Stimulated activated CD8-positive, alpha-beta memory T cell treated with anti-CD3 and anti-CD28 coated beads, Interleukin-15, amount 100 ng/mL, for 4 hours (primary cell): ENCODE measurements at places on chromosomes 7 and 10.

DNA sequence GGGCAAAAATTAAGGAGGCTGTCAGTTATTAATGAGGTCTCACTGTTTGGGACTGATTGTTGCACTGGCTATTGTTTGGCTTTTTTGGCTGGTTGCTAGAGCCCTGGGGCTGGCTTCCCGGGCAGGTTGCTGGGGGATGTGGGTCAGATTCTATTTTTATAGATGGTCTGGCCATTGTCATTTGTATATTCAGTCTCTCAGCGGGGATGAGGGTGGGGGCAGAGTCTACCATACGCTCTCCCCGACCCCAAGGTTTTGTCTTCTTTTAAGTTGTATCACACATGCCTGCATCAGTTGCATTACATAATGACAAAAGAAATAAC, 84.3 kb upstream of the GRB10 start:
- no peak for DNase-seq

DNA sequence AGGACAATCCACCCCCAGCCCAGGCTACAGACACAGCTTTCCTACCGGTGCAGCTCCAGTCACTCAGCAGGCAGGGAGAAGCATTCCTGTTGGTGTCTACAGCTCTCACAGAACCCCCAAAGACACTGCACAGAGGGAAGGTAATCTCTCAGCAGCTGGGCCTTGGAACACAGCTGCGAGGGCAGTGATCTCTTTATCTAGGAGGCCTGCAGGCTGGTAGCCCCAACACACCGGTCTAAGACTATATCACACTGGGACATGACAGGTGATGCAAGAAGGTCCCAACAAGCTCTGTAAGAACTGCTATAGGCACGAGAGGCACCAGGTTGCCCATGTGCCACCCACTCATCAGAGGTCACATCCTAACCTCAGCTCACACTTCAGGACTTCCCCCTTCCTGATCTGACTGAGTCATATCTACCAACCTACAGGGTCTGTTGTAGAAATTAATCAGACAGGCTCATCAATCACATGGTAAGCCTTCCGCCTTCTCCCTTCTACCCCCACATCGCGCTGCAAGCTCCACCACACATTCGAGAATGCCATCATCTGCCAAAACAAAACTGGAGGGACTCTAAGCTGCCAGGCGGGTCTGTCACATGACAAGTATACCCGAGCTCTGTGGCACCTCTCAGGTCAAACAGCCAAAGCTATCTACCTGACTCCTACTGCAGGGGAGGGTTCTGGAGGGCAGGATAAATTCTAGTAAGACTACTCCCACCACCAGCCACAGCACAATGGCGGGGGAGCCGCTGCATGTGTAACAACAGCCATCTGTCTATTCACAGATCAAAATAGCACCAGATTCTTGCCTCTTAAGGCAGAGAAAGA, 26.1 kb downstream of the FAM53B start:
- DNase-seq: peak; percentile 54

- no peak for DNase-seq
Measured at GRCh38 chr7:34117573-34117972, 212.2 kb downstream of the BMPER start.

GRCh38 chr10:93598157-93598556, 2.9 kb downstream of the RBP4 start:
- DNase-seq: no peak

DNA sequence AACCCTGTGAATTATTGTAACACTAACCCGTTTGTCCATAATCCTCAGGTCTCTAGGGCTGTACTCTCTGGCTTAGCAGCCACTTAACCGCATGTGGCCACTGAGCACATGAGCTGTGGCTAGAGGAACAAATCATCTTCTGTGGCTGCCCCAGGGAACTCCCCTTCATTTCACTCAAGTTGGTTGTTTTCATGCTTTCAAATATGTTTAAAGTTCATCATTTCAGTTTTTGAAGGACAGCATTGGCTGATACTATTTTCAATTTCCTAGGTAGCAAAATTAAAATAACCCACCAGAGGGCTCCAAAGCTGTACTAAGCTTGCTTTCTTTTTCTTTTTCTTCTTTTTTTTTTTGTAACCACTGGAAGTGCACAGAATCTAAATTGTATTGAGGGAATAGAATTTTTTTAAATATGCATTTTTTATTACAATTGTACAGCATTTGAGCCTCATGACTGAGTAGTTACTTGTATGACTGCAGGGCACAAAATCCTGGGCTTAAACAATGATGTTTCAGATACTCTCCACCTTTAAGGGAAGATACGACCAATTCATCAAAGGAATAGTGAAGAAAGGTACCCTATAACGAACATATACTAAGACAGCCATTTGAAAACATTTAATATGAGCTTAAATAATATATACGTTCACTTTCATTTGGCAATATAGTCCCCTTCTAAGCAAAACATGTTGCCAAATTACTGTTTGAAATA, 38.6 kb downstream of the MRC1 start:
- DNase-seq: no peak

DNA sequence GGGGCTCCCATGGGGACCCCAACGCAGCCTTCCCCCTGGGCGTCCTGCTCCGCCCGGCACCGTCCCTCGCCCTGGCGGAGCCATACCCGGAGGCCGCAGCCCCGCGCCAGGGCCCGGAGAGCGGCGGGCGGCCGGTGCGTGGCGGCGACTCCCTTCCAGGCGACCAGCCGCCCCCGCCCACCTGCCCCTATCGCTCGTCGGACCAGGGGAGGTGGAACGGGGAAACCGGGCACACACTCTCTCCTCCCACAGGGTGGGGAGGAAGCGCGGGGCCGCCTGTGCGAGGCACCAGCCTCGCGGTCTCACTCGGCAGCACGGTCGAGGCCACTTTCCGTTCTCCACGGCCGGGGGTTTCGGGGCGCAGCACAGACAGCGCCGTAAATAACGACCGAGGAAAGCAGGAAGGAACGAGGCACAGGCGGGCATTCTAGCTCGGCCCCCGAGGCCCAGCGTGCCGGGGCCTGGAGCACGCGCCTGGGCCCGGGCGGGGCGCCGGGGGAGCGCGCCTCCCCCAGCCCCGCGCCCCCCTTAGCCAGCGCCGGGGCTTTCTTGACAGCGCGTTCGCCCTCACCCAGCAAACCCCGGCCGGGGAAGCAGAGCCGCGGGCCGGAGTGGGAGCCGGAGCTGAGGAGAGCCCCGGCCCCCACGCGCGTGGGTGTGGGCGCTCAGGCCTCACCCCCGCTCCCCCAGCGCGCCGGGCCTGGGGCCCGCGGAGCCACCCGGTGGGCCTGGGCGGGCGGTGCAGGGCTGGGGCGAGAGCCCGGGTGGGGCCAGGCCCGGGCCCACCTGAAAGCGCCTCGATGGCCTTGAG, 936 bp downstream of the IGF2BP3 start:
- DNase-seq: no peak

GRCh38 chr7:5232874-5233273, 42.8 kb downstream of the WIPI2 start:
- DNase-seq: no peak

GRCh38 chr10:49598164-49598856, 11.8 kb upstream of the SLC18A3 start:
- DNase-seq: no peak

DNA sequence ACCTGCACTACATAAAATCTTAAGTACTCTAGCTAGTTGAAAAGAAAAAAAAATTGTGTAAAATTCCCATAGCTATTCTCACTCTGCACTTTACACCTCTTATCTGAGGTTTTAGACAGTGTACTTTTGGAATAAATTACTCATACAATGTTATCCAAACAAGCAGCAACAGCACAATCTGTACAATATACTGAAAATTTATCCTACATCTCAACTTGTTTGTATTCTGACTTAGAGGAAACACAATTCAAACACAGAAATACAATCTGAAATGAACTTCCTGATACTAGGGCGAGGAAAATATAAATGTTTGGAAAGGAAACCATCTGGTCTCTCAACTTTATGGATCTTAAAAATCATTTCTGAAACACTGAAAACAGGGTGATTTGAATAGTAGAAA, 381.7 kb downstream of the THSD7A start:
- no peak for DNase-seq

- DNase-seq: no peak
Measured at GRCh38 chr10:122307669-122308416, 36.7 kb downstream of the BTBD16 start.

GRCh38 chr10:97943294-97943693, 87.1 kb downstream of the CRTAC1 start:
- no peak for DNase-seq

- no peak for DNase-seq
Measured at GRCh38 chr7:100726996-100727761, 6.2 kb upstream of the ZAN start.

GRCh38 chr10:124152139-124153022, 59.0 kb upstream of the CHST15 start:
- DNase-seq: no peak

DNA sequence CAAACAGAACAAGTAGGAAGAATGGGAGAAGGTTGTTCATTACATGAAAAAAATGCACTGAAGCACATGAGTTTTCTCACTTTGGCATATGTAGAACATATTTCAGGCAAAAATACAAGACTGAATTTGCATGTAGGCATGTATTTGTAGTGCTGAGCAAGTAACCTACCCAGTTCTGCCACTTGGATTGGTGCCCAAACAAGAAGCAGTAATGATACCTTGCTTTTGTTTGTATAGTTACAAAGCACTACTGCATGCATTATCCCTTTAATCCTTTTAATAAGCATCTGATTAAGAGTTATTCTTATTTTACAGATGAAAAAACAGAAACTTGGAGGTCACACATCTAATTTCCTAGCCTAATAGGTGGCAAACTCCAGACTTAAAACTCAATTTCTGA, 23.1 kb upstream of the CTTNBP2 start:
- no peak for DNase-seq

GRCh38 chr7:130442601-130443000, 1.8 kb upstream of the CEP41 start:
- no peak for DNase-seq

DNA sequence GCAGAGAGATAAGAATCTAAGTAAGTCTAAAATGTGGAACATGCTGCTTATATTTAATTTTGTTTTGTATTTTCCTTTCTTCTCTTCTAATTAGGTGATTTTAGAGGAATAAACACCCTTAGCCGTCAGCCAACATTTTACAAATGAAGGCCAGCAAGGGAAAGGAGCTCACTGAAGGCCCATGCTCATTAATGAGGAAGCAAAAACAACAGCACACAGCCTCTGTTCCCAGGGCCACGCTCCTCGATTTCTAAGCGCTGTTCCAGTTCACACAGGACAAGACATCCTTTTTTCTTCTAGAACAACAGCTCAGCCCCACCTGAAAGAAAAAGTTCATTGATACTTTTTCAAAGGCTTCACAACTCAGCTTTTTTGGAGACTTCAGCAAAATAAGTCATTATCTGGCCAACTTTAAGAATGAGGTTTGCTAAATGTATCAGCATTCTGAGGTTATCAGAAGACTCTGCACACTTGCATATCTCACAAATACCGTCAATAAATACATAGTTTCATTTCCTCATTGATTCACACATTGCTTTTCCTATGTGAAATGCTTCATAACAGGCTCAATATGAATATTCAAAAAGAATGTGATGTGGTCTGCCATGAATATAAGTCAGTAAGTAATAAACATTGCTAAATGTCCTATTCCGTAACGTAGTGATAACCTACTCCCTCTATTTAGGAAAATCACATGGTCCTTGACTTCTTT, 34.8 kb upstream of the SFMBT2 start:
- no peak for DNase-seq
